ENCODE measurements at places on chromosomes 12 and 14.

DNA sequence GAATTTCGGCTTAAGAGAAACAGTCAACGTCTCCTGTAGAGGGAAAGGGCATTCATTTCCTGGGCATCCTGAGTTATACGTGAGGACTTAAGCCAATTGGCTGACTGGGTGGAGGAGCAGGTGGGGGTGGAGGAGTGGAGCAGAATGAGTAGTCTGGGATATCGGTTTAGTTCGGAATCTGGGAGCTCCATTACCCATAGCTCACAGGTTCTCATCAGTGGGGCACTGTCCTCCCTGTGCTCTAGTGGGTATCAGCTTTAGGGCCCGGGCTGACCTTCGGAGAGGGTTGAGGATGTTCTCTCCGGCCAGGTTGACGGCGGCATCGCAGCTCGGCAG is 704 bp downstream of the SDR39U1 start:
- DNase-seq: no peak

- no peak for DNase-seq
These were observed 131.3 kb downstream of the KTN1 start for GRCh38 chr14:55711175-55711811.

DNA sequence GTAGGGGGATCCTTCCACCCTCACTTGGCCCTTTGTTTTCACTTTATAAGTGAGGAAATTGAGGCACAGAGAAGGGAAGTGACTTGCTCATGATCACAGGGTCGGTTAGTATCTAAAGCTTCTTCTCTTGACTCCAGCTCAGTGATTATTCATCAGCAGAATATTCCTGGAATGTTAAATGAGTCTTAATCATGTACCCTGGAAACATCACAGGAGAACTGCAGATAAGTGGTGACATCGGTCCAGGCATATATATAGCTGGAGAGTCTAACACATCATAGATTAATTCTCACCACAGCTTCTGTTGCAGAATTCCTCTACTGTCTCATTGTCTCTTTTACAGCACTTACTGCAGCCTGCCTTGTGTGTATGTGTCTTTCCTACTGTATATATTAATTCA is 69.9 kb downstream of the PAH start:
- DNase-seq: no peak

DNA sequence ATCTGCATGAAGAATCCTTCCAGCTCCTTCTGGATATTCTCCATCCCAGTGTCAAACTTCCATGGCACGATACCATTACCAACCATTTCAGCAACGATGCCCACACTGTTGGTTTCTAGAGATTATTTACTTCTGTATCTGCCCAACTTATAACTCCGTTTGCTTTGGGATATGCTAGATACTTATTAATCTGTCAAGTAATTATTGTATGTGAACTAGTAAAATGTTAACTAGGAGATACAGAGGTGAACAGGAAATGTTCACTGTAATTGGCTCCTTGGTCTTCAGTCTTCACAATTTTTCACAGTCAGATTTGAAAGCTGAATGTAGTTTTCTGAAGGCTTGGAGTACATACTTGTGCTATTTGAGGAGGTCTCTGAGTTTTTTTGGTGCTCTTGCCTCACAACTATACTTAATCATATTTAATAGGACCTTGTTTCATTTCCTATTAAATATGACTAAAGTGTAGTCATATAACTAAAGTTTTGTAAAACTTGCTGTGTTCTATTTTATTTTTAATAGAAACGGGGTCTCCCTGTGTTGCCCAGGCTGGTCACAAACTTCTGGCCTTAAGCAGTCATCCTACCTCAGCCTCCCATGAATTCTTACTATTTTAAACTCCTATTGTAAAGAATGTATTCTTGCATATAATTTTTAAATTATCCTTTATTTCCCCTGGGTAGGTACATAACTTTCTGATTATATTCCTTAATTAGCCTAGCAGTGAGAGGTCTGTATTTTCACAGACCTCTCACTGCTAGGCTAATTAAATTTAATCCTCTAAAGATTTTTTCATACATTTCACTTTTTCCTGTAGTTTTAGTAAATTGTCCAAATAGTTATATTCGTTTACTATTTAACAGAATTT is 79.7 kb downstream of the FGD4 start:
- no peak for DNase-seq

Measured in SJCRH30 (cell line).